Activated CD8-positive, alpha-beta memory T cell treated with anti-CD3 and anti-CD28 coated beads for 4 hours (primary cell): ENCODE measurements at places on chromosomes 11 and 22.

GRCh38 chr11:127472505-127472904 lies 471.9 kb upstream of the KIRREL3 start:
- DNase-seq, result no peak

DNA sequence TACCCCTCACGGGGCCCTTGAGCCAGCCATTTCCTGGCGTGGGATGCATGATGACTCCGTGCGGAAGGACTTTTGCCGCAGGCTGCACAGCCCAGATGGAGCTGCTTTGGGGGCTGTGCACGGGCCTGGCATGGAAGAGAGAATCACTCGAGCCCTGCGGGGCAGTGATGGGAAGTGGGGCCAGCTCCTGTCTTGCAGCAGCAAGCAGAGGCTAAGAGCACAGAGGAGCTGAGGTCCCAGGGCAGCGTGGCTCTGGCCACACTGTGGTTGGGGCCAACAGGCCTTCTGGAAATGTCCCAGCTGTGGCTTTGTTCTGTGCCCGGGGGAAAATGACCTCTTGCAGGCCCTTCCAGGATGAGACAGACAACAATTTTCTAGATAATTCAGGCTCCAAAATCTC lies 92.7 kb upstream of the TIMP3 start:
- no peak for DNase-seq

- no peak for DNase-seq
These were observed 94.4 kb downstream of the FAM181B start for GRCh38 chr11:82639251-82639650.

DNA sequence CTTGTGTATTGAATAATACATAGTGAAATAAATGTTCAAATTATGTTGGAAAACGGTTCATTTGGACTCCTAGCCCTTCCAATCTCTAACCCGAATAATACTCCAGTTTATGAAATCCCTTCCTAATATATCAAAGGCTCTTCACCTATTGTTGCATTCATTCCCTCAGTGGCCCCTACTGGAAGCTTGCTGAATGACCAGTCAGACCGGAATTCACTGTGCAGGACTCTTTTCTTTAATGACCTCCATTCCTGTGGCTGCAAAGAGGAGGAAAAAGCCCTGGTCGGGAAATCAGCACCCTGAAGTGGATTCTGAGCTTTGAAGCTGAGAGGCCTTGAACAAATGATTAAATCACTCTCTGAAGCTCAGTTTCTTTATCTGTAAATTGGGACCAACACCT lies 19.1 kb upstream of the RCN1 start:
- DNase-seq, result no peak

DNA sequence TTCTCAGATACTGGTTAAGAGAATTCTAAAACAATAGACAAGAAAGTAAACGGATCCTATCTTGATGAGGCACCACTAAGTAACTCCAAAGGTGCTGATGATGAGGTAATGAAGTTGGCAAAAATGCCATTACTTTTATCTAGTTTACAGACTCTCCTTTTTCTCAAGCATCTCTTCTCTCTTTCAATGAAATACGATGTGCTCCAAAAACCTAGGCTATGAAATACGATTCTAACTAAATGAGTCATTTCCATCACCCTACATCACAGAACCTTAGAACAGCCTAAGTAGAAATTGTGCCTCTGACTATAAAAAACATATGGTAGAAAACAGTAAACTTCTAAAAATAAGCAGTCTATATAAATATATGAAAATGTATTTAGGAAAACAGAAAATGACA lies 58.9 kb upstream of the ARHGAP32 start:
- DNase-seq, result no peak
